Body of pancreas (tissue), 4 donors: ENCODE measurements at places on chromosomes 1 and 21. TPM values are rescaled to one million over a fixed set of nuclear protein-coding genes. Genes with fewer than 3 reads are reported as not detected.

CFHR4 gene
- total RNA-seq: not detected

JTB gene
- total RNA-seq: 177 TPM

BGLAP gene
- 0.52 TPM for total RNA-seq

DNA sequence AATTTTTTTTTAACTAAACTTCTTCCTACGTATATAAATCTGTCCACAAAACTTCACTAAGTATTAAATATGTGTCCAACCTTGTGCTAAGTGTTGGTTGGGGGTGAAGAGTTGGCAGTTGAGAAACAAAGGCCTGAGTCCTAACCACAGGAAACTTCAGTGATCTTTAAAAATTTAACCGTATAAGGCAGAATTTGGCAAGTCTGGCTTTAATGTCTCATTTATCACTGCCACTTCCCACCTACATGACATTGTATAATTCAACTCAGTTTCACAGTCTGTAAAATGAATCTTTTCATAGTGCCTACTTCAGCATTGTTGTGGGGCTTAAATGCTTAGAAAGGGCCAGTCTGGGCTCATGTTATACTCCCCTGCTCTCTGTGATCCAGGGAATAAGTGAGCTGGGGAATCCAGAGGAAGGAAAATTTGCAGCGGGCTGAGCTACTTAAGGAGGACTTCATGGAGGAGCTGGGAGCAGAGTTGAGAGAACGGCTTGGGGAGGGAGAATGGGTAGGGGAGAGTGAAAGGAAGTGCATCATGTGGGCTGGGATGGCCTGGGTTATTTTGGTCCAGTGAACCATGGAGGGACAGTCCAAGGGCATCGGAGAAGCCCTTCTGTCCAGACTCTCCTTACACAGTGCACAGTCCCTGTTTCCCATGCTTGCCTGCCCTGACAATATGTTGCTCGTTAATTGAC, 14.5 kb downstream of the IFNAR2 start:
- DNase-seq: no peak
- H3K27me3 ChIP-seq: no peaks in the 10 kb centered on the region
- no peaks in the 10 kb centered on the region for H3K4me1 ChIP-seq

DNA sequence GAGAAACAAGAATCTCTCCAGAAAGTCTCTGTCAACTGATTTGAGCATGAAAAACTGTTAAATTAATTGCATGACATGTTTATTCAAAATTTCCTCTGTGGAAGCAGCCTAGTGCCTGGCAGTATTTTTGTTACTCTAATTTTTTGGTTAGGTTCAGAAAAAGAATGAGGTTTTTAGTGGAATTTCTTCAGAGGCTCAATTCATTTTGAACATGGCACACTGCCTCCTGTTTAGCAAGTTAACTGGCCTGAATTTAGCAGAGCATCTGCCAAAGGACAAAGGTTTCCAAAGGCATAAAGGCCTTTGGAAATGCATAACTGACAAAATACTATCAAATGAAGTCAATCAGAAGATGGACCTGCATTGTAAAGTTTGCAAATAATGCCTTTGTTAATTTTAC, 1326.5 kb downstream of the PLA2G4A start:
- H3K27ac ChIP-seq: no peak overlapping the region
- H3K4me1 ChIP-seq: no peaks in the 10 kb centered on the region
- no peak overlapping the region for H3K4me3 ChIP-seq
- H3K27me3 ChIP-seq: no peaks in the 10 kb centered on the region
- DNase-seq: no peak
